ENCODE measurements at places on chromosomes 11 and 22.

GRCh38 chr22:19178065-19178656 lies 375 bp downstream of the SLC25A1 start:
- DNase-seq, result peak; percentile 38

DNA sequence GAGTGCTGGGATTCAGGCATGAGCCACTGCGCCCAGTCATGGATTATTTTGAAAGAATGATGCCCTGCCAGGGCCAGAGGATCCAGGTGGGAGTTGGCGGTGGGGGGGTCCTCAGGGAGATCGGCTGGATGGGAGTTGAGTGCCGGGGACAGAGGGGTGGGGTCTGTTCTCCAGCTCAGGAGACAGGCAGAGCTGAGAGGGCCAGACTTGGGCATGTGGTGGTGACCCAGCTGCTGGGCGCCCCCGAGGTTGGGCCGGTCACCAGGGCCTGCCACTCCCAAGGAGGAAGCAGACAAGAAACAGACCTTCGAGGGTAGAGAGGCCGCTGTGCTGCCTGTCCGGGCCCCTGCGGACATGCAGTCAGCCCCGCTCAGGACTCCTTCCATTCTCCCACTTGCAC lies 11.8 kb upstream of the PRODH start:
- DNase-seq, result no peak

DNA sequence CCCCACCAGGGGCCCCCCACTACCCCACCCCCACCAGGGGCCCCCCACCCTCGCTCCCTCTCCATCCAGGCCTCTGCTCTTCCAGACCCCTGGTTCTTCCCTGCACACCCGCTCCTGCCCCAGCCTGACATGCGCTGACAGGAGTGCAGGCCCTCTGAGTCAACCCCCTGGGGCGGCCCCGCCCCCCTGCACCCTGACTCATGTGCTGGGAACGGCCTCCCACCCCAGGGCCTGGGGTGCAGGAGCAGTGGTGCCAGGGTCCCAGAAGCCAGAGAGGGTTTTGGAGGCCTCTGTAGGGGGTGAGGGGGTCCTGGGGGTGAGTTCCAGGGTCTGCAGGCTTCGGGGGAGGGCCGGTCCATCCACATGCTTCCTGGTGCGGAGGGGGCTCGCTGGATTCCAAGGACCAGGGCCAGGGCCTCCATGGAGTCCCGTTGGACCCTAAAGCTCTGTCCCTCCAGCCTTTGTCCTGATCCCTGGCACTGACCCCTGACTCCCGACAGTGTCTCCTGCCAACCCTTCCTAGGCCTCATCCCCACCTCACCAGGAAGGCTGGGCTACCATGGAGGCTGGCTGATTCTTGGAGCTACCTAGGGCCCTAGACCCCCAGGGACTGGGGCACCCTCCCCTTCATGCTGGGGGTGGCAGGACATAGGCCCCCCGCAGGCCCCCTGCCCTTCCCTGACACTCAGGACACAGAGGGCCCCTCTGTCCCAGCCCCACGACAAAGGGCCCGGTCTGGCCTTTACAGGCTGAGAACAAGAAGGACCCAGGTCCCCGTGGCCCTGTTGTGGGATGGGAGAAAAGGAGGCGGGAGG lies 583 bp upstream of the PKP3 start:
- DNase-seq, result peak; percentile 88

DNA sequence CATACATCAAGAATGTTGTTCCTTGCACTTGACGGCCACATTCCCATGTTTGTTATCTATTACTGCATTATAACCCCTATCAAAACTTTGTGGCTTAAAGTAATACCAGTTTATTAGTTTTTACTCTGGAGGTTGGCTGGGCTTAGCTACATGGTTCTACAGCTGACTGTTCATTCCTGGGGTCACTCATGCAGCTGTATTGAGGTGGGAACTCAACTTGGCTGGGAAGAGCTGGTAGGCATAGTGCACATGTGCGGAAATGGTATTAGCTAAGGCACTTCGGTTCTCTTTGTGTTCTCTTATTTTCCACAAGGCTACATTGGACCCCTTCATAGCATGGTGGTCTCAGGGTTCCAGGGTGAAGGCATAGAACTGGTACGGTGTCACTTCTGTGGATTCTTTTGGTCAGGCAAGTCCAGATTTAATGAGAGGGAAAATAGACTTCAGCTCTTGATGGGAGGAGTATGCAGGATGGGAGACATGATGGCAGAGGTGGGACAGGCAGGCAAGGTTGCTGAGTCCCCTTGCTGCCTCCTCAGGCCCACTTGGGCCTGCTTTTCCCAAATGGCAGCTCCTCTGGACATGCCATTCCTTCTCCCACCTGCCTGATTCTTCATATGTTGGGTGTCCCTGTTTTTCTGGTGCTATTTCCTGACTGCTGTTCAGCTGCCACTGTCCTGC lies 16.1 kb downstream of the YDJC start:
- DNase-seq, result no peak

- no peak for DNase-seq
Measured at GRCh38 chr11:18791969-18792628, 501 bp upstream of the PTPN5 start.

GRCh38 chr11:19311308-19312030 lies 70.7 kb upstream of the E2F8 start:
- DNase-seq, result peak; percentile 54

DNA sequence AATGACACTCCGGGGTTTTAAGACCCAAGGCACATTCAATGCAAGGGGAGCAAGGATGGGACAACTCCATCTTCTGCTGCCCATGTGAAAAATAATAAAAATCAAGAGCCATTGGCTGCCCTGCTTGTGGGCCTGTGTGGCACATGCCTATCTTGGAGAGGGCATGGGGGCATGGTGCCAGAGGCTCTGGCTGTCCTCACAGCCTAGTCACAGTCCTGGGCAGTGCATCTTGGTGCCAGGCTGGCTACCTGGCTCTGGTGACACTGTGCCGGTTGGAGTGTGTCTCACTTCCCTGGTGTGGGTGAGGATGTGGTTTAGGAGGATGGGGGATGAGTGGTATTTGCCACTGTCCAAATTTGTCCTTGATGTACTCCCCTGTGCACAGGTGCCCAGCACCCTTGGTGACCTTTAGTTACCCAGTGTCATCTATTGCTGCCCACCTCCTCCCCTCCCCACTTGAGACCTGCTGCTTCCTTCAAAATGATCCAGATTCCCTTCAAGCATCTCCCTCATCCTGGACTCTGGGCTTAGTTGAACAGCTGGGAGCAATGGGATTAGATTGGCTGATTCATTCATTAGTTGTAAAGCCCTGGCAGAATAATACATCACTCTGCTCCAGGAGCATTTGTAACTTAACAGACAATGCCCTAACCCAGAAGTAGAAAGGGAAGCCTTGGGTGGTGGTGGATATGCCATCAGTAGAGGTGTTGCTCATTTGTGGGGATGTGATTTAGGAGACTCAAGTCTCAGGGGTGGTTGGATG lies 4.6 kb downstream of the TMEM86A start:
- no peak for DNase-seq

GRCh38 chr11:1628506-1629325 lies 859 bp upstream of the KRTAP5-5 start:
- DNase-seq, result peak; percentile 37

- no peak for DNase-seq
Measured at GRCh38 chr22:29386708-29387107, 1.7 kb downstream of the AP1B1 start.

GRCh38 chr11:110525883-110526282 lies 96.1 kb downstream of the FDX1 start:
- DNase-seq, result peak; percentile 22

DNA sequence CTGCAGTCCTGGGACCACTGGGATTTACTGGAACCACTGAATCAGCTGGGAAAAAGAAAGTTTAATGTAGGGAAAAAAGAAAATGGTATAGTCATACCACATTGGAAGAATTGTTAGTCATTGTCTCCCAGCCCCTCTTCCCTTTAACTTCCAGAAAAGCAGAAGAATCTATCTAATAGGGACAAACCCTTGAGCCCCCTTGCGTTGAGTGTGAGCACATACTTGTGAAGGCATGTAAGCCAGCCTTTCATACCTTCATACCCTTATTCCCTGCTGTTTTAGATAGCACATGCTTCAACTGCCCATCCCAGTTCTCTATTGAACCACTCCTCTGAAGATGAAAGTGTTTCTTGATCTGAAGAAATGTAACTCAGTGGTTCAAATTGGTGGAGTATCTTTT lies 6.6 kb downstream of the TREH start:
- DNase-seq, result no peak

GRCh38 chr11:71251761-71252268 lies 562 bp downstream of the SHANK2 start:
- DNase-seq, result peak; percentile 9

- no peak for DNase-seq
Measured at GRCh38 chr11:119659971-119660723, 68.9 kb downstream of the NECTIN1 start.

DNA sequence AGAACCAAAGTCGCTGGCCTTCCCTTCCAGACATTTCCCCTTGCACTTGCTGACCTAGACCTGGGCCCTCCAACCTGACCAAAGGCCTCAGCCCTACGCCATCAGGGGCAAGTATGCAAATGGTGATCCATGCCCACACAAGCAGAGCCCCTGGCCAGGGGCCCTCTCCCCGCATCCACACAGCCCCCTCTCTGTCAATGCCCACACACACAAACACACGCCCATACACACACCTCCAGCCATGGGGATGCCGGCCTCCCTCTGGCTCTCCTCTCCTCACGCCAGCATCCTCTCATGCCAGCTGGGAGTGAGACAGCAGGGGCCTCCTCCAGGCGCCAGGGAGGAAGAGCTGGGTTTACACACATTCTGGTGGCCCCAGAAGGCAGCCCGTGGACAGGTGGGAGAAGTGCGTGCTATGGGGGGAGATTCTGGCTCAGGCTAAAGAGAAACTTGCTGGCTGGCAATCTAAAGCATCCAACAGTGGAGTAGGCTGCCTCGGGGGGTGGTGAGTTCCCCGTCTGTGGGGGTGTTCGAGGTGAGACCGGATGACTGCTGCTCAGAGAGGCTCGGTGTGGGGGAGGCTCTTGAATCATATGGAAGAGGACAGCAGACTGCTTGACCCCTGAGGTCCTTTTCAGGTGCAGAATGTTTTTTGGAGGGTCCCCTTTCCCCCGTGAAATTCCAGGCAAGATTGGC lies 4.8 kb downstream of the NRXN2 start:
- DNase-seq, result no peak

DNA sequence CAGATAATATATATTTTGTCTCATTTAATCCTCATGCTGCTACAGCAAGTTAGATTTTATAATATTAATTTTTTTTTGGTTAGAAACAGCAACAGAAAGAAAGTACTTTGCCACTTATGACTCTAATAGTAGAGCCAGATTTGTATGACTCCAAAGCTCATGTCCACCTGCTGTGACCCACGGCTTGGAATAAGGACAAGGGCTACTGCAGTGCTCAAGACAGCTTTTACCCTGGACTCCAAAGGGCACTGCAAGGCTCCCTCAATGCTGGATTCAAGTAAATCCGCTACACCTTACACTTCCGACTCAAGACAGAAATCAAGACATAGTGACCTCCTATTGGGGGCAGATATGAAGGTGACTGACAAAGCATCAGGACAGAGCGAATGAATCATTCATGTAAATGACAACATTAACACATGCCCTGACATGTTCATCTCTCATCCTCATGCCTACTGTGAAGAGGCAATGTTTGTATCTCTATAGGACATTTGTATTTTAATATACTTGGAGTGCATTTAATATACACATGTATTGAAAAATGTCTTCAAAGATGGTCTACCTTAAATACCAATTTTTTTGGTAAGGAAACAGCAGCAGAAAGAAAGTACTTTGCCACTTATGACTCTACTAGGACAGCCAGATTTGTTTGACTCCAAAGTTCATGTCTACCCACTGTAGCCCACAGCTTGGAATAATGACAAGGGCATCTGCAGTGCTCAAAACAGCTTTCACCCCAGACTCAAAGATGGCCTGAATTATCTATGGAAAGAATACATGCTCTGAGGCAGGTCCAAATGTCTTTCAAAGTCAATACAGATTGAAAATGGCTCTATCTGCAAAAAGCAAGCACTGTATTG lies 375.6 kb upstream of the CCDC90B start:
- no peak for DNase-seq

GRCh38 chr11:46701078-46701654 lies 335 bp downstream of the ZNF408 start:
- no peak for DNase-seq

DNA sequence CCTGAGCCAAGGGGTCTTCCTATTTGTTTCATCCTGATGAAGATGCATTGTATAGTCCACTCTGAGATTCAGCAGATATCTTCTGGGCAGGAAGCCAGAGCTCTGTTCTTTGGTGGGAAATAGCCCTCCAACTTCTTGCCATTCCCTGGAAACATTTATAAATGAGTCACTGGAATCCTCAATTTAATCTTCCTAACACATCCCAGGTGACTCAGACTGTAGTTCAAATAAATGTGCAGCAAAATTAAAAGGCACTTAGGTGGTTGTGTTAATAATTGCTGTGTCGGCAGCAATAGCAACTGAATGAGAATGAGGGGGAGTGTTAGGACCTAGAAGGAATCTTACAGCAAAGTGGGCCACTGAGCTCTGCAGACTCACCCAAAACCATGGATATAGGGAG lies 108.6 kb downstream of the INSC start:
- DNase-seq, result peak; percentile 9

GRCh38 chr22:44291265-44291664 lies 21.5 kb downstream of the SHISAL1 start:
- DNase-seq, result no peak

DNA sequence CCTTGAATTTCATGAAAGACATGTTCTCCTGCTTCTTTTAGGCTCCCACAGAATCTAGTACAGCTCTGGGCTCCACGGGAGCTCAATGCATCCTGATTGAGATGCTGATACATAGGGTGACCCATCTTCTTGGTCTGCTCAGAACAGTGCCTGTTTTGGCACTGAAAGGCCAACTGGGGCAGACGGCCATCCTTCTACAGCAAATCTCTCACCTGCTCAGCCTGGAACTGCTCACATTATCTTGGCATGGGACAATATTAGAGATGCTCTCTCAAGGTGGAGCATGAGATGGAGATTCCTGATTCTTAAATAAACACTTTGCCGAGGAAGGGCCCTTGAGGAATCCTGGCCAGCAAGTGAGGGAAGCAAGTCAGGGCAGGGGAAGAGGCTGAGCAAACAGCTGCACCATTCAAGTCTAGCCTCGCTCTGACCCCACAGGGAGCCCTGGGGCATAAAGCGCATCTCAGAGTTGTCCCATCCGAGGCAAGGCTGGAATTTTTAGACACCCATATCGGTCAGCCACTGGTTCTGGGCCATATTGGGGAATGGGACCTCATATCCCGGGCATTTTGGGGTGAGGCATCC lies 58.4 kb upstream of the CSNK2A3 start:
- DNase-seq, result no peak

- no peak for DNase-seq
Measured at GRCh38 chr11:2653198-2653551, 46.6 kb downstream of the KCNQ1OT1 start.

DNA sequence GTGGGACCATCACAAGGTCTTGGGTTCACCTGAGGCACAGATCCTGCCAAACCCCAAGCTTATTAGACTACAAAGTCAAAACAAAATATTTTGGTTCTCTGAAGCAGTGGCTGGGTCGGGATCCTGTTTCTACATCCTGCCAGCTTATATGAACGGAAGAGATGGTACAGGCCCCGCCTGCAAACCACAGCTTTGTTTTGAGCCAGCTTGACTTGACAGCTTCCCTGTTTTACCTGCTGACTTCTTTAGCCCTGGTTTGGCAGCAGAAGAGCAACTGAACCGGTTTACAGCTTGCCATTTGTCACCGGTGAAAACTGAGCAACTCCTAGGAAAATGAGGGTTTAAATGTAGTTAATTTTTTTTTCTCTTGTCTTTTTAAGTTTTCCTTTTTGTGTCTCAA lies 11.4 kb downstream of the PACS1 start:
- peak; percentile 22 for DNase-seq

Data from fibroblast of skin of back (primary cell).